ENCODE measurements at places on chromosomes 3 and 15. TPM values are rescaled to one million over a fixed set of nuclear protein-coding genes. Genes with fewer than 3 reads are reported as not detected.
A peak's percentile ranks its signal among the peaks of the same experiment; 100 is the strongest.

DNA sequence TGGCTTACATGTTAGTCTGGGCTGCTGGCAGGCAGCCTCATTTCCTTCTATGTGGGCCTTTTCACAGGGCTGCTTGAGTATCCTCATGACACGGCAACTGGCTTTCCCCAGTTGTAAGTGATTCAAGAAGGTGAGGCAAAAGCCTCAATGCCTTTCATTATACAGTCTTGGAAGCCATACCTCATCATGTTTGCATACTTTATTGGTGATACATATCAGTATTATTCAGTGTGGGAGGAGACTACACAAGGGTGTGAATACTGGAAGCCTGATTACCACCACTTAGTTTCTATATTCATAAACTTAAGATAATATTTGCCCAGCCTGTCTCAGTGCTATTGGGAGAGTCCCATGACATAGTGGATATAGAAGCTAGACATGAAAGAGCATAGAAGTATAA is 346.8 kb downstream of the SOX2 start:
- H3K4me1 ChIP-seq: no peaks in the 10 kb centered on the region
- no peak overlapping the region for H3K27ac ChIP-seq
- DNase-seq: peak; percentile 41
- H3K27me3 ChIP-seq: no peaks in the 10 kb centered on the region
- H3K36me3 ChIP-seq: no peaks in the 10 kb centered on the region
- H3K4me3 ChIP-seq: no peak overlapping the region

DNA sequence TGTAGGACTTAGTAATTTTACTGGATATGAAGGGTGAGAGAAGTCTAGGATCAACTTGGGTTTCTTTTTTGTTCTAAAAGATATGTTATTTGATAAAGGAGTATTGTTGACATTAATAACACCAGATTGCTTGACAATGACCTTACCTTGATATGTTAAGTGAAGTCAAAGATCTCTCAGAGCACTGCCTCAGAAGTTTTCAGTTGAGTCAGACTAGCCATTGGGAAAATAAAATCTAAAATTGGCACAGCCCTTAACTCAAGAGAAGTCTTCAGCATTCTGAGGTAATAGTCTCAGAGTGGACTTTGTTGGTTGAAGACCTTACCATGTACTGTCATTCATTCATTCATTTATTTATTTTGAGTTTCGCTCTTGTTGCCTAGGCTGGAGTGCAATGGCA is 22.4 kb upstream of the ZNF609 start:
- H3K27me3 ChIP-seq: no peaks in the 10 kb centered on the region
- H3K4me1 ChIP-seq: no peaks in the 10 kb centered on the region
- H3K4me3 ChIP-seq: no peak overlapping the region

Gene CCR2
- not detected for polyA plus RNA-seq

Gene OIP5
- polyA plus RNA-seq: 2.4 TPM

- no peaks in the 10 kb centered on the region for H3K4me1 ChIP-seq
- H3K4me3 ChIP-seq: no peak overlapping the region
- H3K27me3 ChIP-seq: no peaks in the 10 kb centered on the region
Observed at GRCh38 chr3:5055357-5056110, 66.6 kb upstream of the ARL8B start.

Gene PRKCI
- polyA plus RNA-seq: 39.3 TPM

GRCh38 chr3:37588758-37589157 is 272.9 kb upstream of the CTDSPL start:
- H3K4me1 ChIP-seq: peaks cover 5% of the 10 kb centered on the region
- no peak for DNase-seq
- H3K36me3 ChIP-seq: no peaks in the 10 kb centered on the region
- no peak overlapping the region for H3K27ac ChIP-seq
- H3K27me3 ChIP-seq: no peaks in the 10 kb centered on the region

GRCh38 chr3:82329300-82329699 is 567.9 kb upstream of the GBE1 start:
- H3K36me3 ChIP-seq: no peaks in the 10 kb centered on the region
- no peak overlapping the region for H3K27ac ChIP-seq
- no peak overlapping the region for H3K4me3 ChIP-seq
- no peaks in the 10 kb centered on the region for H3K4me1 ChIP-seq
- H3K27me3 ChIP-seq: no peaks in the 10 kb centered on the region

GRCh38 chr15:92082006-92082843 is 228.7 kb downstream of the SLCO3A1 start:
- no peaks in the 10 kb centered on the region for H3K36me3 ChIP-seq
- no peak overlapping the region for H3K4me3 ChIP-seq
- peak; percentile 56 for DNase-seq
- no peak overlapping the region for H3K27ac ChIP-seq
- H3K4me1 ChIP-seq: no peaks in the 10 kb centered on the region
- H3K27me3 ChIP-seq: no peaks in the 10 kb centered on the region

Data from fibroblast of lung (primary cell).